ENCODE measurements at places on chromosomes 13 and 19. TPM values are rescaled to one million over a fixed set of nuclear protein-coding genes. Genes with fewer than 3 reads are reported as not detected.

DNA sequence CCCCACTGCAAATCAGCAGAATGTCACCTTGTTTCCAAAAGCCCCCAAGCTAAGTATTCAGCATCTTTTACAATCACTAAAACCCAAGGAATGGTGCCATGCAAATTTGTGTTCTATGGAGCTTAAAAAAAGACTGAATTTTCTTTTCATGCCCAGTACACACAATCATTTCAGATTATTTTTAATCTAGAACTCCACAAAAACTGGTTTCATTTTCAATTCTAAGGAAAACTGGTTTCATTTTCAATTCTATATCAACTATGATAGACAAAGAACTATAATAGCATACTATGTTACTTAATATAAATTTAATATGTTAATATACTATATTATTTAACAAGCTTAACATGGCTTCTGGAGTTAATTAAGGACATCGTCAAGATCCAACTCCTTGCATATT is 88.4 kb upstream of the DOCK9 start:
- DNase-seq = no peak

DNA sequence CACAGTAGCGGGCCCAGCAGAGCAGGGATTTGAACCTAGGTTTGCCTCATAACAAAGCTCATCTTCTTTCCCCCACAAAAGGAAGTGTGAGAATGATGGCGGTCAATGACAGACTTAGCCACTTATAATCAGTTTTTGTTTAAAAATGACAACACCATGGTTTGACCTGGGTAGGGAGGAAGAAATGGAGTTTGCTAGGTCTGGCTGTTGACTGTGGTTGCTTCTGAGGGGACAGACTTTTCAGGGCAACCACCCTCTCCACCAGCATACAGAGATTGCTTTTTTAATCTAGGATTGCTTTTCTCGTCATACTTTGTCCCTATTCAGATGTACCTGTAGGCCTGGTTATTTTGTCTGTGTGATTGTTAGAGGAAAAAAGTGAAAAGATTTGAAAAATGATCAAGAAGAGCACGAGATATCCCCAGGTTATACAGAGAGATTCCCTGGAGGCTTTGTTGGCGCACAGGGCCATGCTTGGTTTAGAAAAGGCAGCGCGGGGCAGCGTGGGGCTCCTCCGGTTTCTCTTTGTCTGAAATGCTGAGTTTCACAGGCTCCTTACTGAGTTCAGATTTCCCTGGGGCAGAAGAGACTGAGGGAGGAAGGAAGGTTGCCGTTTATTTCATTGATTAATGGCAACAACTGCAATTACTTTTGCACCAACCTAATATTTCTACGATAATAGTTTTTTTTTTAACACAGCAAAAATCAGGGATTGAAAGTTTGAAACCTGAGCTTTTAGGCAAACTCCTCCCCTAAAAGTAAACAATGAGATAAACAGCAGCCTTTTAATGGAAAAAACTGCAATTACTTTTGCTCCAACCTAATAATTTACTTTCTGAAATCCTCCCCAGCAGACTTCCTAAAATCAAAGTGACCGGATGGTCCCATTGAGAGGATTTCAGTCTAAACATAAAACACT is 97.0 kb upstream of the RNF113B start:
- no peak for DNase-seq

GRCh38 chr13:60288569-60288968 is 108.5 kb upstream of the TDRD3 start:
- DNase-seq = no peak

Gene CDC42EP5
- total RNA-seq = 4.1 TPM

DNA sequence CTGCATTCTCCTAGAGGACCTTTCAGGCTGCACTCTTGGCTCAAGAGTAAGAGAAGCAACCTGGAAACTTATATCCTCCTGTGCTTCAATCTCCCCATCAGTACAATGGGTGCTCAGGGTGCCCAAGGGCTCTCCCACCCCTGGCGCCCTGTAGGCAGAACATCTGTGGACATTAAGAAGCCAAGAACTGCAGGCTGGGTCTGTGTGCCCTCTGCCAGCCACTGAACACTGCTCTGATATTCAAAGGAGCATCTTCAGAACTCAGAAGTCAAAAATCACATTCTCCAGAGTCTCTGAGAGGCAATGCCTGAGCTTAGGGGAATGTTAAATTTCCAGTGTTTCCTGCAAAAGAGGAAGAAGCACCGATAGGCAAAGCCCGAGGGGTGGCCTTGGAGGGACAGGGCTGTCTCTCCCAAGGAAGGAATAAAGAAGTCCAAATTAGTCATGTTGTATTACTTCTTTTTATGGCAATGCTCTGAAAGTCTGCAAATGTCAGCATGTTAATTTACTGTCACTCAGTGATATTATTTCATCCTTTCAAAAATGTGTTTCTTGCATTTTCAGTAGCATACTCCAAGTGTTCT is 88.1 kb downstream of the TSHZ3 start:
- DNase-seq = no peak

Gene KIR2DL3
- not detected for total RNA-seq

DNA sequence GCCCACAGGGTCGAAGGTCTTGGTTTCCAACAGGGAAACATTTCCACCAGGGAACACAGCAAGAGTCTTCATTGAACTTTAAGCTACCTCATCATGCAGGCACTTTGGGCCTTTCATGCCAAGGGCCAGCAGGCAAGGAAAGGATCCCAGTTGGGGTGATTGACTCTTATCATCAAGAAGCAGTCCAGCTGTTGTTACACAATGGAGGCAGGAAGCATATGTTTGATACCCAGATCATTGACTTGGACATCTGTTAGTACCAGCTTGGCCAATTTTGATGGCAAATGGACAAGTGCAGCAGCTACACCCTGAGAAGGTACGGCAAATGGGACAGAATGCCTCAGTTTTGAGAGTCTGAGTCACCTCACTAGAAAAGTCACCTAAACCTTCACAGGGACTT is 10.9 kb upstream of the RCBTB1 start:
- no peak for DNase-seq

DNA sequence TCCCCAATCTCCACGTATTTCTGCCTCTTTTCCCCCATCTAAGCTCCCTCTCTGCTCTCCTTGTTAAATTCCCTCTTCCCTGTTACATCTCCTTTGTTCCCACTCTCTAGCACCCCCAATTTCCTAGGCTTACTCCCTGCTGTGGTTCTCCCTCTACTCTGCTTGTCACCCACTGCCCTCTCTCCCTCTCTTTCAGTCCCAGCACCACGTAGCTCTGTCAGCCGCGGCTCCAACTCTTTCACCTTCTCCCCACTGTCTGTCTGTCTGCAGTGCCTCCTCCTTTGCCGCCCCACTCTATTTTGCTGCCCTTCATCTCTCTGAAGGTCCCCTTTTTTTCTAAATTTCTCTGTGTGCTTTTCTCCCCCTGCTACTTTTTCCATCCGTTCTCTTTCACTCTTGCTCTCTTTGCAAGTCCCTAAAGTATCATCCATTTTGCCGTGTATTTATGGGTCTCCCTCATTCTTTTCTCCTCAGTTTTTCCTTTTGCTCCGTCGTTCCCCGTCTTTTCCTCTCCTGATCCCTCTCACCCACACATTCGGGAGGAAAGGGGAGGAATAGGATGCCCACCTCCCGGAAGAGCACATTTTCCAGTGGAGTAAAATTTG is 937 bp downstream of the ZNF841 start:
- DNase-seq = no peak

DNA sequence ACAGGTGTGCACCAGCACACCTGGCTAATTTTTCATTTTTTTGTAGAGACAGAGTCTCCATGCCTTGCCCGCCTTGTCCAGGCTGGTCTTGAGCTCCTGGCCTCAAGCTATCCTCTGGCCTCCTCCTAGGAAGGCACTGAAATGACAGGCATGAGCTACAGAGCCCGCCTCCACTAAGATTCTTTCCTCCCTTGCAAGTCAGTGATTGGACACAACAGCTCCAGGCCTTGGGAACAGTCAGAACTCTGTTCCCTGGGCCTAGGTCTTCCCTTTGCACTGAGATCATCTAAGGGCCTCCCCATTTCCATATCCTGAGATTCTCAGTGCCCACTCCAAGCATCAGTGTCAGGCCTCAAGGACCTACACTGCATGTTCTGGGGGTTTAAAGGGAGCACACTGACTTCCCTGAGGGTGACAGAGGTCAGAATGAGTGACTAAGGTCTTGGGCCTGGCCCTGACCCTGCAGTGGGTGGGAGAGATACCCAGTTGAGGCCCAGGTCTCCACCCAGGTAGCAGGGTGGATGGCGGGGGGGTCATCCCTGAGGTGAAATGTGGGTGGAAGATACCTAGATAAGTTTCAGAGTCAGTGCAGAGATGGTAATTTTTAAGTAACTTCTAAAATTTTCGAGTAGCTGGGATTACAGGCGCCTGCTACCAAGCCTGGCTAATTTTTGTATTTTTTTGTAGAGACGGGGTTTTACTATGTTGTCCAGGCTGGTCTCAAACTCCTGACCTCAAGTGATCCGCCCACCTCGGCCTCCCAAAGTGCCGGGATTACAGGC is 17.3 kb upstream of the ERCC1 start:
- no peak for DNase-seq

- no peak for DNase-seq
Observed at GRCh38 chr13:95779522-95779921, 102.6 kb downstream of the DNAJC3 start.

Gene RDH8
- not detected for total RNA-seq

- no peak for DNase-seq
Observed at GRCh38 chr13:98512774-98513665, 63.9 kb downstream of the STK24 start.

DNA sequence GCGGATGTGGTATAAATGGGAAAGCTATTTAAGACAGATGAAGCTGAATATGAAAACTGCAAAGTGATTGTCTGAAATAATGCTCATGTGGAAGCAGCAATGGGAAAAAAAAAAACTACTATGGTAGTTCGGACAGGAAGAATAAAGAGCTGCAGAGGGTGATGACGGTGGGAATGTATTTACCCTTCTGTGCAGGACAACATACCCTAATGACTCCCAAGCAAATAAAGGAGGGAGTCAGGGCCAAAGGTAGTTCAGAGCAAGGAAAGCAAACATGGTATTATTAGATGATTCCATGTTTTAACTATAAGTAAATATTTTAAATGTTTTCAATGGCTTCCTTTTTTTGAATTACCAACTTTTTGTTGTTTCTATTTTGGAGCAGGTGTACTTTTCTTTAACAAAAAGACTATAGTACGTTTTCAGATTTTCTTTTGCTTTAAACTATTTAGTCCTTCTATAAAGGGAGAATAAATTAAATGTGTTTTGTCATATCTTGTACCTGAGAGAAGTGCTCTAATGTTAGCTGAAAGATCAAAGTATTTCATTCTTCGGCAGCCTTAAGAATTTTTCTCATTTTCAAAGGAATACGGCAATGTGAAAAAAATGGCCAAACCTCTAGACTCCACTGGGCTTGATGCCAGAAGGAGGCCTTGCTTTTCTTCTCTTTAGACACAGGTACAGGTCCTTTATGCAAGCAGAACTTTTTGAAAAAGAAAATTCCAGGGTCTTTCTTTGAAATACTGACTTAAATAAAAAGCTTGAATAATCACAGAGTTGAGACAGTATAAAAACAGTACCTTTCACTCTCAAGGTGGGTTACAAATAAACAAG is 67.8 kb upstream of the ZDHHC20 start:
- DNase-seq = no peak

DNA sequence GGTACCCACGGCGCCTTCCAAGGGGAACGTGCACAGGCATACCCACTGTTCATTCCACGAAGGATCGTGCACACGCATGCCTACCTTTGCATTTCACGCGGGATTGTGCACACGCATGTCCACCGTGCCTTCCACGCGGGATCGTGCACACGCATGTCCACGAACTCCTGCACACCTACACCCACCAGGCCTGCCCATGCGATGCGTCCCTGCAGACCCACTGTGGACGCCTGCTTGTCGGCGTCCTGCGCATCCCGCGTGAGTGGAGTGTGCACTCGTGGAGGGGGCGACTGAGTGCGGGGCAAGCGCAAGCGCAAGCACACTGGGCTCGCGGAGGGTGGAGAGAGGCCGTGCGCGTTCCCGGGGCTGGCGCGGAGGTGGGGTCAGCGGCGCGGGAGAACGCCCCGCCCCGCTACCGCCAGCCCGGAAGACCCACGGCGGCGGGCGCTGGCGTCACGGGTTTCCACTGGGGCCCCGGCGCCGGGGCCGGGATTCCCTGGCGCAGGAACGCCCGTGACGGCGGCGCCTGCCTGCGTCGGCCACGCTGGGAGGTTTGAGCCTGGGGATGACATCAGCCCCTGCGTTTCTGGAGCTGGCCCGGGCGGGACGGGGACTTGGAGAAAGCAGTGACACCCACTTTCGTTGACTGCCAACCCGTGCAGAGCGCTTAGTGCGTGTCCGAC is 18.7 kb downstream of the GADD45B start:
- peak; percentile 84 for DNase-seq

GRCh38 chr19:15636026-15636425 is 4.7 kb upstream of the CYP4F3 start:
- DNase-seq = no peak

DNA sequence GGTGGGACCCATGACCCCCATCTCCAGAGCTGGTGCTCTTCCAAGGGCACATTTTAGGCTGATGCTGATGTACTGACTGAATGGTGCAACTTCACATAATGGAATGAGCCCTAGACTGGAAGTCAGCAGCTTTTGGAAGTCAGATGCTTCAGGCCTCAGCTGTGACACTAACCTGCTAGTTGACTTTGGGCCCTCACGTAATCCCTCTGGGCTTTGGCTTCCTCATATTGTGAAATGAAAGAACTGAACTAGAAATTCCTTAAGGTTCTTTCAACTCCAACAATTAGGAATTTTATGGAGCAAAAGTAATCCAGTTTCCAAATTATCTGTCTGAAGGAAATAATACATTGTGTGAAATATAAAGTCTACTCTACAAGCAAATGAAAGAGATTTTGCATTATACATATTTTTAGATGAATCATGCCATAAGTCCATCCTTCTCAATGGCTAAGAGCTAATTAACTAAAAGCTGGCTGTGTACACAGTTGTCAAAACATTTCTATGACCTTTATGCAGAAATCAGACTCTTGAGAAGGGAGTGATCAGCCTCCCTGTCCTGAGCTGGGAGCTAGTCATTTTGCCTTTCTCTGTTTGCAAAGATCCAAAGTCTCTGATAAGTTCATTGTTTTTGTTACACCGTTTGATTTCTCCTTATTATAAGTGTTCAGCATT is 204.2 kb downstream of the DCLK1 start:
- DNase-seq = no peak

DNA sequence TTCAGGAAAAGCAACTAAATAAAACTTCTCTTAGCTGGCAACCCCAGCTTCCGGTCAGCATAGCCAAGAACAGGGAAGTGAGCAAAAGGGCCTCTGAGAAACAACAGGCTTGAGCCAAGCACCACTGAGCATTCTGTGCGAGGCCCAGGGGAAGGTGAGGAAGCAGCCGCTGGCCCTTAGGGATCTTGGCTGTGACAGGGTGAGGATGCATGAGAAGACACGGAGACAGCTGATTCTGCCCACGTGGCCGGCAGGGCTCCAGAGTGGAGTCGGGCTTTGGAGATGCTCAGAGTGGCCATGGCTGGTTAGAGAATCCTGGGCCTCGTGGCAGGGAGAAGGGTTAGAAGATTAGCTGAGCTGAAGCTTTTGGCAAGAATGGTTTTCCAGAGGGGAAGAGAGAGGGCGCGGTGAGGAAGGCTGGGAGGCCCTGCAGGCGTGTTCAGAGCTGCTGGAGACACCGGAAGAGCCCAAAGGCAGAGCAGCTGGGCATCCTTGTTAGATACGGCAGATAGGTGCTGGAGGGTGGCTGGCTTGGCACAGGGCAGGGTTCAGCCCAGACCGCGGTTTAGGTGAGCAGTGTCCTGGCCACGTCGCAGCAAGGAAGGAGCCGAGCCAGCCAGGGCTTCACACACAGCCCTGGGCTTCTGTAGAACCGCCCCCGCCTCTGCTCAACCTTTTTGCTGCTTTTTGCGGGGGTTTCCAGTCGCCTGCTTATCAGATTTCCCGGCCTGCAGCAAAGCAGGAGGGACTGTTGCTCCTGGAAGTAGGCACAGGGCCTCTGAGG is 17.3 kb downstream of the UPF1 start:
- no peak for DNase-seq

- no peak for DNase-seq
Observed at GRCh38 chr19:42442833-42443232, at the start of gene CXCL17. Gene CXCL17, minus strand, starts transcription at chr19:42442946. Its CDS starts 114 bp downstream, at chr19:42442832.

All from frontal cortex (tissue), 4 donors.